ENCODE measurements at places on chromosomes 5 and 9.

- H3K4me3 ChIP-seq: no peak overlapping the region
- H3K27ac ChIP-seq: no peak overlapping the region
- peaks cover 9% of the 10 kb centered on the region for H3K4me1 ChIP-seq
- peaks cover 27% of the 10 kb centered on the region for H3K27me3 ChIP-seq
- no peak for DNase-seq
- H3K36me3 ChIP-seq: no peaks in the 10 kb centered on the region
Observed at GRCh38 chr5:66810848-66811261, 214.7 kb downstream of the MAST4 start.

DNA sequence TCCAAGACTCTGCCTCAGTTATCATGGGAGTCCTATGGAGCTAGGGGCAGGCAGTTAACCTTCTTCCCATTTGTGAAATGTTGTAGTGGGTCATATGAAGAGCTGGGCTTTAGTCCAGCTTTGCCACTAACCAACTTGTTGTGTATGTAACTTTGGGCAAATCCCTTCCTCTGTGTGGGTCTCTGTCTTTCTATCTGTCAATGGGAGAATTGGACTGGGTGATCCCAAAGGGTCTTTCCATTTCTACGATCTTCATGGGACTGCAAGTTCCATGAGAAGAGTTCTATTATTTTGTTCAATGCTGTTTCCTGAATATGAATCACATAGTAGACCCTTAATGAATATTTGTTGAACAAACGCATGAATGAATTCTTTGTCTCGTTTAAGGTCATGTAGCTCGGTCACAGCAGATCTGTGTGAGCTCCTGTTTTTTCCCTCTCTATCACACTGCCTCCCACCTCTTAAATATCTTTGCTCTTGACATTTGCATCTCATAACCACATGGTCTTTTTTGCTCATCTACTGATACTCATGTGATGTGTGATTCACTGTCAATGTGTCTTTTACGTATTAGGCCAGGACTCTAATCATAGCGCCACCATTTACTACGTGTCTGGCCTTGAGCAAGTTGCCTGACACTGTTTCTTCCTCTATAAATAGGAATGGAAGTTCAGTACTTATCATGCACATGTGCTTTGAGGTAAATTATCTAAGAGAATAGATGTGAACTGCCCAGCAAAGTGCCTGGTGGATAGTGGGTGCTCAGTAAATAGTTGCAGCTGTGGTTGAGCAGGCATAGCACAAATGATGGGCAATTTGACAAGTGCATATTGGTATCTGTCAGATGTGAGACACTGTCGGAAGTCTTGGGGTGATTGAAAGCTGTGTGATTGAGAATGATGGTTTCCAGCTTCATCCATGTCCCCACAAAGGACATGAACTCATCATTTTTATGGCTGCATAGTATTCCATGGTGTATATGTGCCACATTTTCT lies 37.4 kb downstream of the PTTG1 start:
- no peak overlapping the region for H3K27ac ChIP-seq
- no peak overlapping the region for H3K4me3 ChIP-seq

- no peaks in the 10 kb centered on the region for H3K27me3 ChIP-seq
- no peak overlapping the region for H3K4me3 ChIP-seq
- H3K4me1 ChIP-seq: peaks cover 31% of the 10 kb centered on the region
- no peak for DNase-seq
Observed at GRCh38 chr9:107224252-107224651, 58.8 kb upstream of the RAD23B start.

GRCh38 chr5:9056046-9056445 lies 489.8 kb downstream of the SEMA5A start:
- peaks cover 20% of the 10 kb centered on the region for H3K36me3 ChIP-seq
- H3K4me3 ChIP-seq: no peak overlapping the region
- H3K27me3 ChIP-seq: no peaks in the 10 kb centered on the region
- no peak overlapping the region for H3K27ac ChIP-seq

DNA sequence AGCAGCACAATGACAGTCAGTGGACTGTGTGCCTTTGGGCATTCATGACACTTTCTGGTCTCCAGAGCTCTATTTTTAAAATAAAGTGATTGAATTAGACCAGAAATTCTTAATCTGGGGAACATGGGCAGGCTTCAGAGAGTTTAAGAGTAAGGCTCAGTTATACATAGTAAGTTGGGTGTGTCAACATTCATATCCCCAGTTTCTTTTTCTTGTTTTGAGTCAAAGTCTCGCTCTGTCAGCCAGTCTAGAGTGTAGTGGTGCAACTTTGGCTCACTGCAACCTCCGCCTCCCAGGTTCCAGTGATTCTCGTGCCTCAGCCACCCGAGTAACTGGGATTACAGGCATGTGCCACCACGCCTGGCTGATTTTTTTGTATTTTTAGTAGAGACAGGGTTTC lies 13.7 kb upstream of the KIF4B start:
- DNase-seq: no peak
- no peaks in the 10 kb centered on the region for H3K27me3 ChIP-seq
- H3K36me3 ChIP-seq: no peaks in the 10 kb centered on the region
- H3K4me3 ChIP-seq: no peak overlapping the region
- H3K27ac ChIP-seq: no peak overlapping the region

- H3K36me3 ChIP-seq: no peaks in the 10 kb centered on the region
- no peaks in the 10 kb centered on the region for H3K27me3 ChIP-seq
- no peaks in the 10 kb centered on the region for H3K4me1 ChIP-seq
- H3K27ac ChIP-seq: no peak overlapping the region
- H3K4me3 ChIP-seq: no peak overlapping the region
Observed at GRCh38 chr5:9641806-9642355, 11.7 kb upstream of the TAS2R1 start.

GRCh38 chr9:36956908-36957307 lies 77.2 kb downstream of the PAX5 start:
- DNase-seq: no peak
- H3K27me3 ChIP-seq: peaks cover 80% of the 10 kb centered on the region
- no peak overlapping the region for H3K4me3 ChIP-seq
- no peaks in the 10 kb centered on the region for H3K36me3 ChIP-seq
- H3K27ac ChIP-seq: no peak overlapping the region
- H3K4me1 ChIP-seq: peaks cover 8% of the 10 kb centered on the region

GRCh38 chr5:114308017-114308416 lies 53.9 kb upstream of the KCNN2 start:
- peaks cover 3% of the 10 kb centered on the region for H3K27me3 ChIP-seq
- no peak for DNase-seq
- no peak overlapping the region for H3K27ac ChIP-seq
- H3K4me3 ChIP-seq: no peak overlapping the region
- no peaks in the 10 kb centered on the region for H3K36me3 ChIP-seq

GRCh38 chr5:153632748-153633290 lies 142.3 kb downstream of the GRIA1 start:
- no peaks in the 10 kb centered on the region for H3K27me3 ChIP-seq
- H3K4me1 ChIP-seq: no peaks in the 10 kb centered on the region
- no peaks in the 10 kb centered on the region for H3K36me3 ChIP-seq
- no peak for DNase-seq
- H3K4me3 ChIP-seq: no peak overlapping the region

DNA sequence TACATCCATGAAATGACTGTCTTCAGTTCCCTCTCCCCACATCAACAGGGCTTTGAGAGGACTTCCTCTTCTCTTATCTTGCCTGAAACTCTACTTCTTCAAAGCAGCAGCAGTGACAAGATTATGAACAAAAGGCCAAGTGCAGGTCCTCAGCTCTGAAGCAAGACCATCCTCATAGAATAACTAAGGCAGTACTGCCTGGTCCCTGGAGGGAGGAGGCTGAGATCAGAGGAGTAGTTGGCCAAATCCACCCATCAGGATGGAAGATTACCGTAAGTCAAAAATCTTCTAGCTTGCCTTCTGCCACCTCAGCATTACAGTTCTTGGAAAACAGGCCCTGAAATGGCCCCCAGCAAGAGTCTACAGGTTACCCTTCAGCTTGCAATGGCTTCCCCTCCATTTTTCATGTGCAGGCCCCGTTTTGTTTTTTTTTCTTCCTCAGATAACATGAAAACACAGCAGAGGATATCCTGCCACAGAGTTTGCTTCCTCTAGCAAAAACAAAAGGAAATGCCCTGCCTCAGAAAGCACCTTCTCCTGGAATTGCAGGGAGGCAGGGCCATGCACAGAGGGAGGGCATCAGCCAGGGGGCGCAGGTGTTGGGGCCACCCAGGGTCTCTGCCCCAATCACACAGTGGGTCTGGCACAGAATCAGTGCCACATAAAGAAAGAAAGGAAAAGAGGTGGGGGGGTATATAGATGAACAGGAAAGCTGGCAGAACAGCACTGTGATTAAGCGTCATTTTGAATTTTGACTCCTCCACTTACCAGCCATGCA lies 40.0 kb downstream of the KLHL3 start:
- no peak for DNase-seq
- H3K4me3 ChIP-seq: no peak overlapping the region
- no peak overlapping the region for H3K27ac ChIP-seq
- H3K27me3 ChIP-seq: no peaks in the 10 kb centered on the region
- peaks cover 8% of the 10 kb centered on the region for H3K36me3 ChIP-seq

- H3K4me3 ChIP-seq: no peak overlapping the region
- peaks cover 4% of the 10 kb centered on the region for H3K4me1 ChIP-seq
- H3K36me3 ChIP-seq: no peaks in the 10 kb centered on the region
- H3K27me3 ChIP-seq: no peaks in the 10 kb centered on the region
- H3K27ac ChIP-seq: no peak overlapping the region
Observed at GRCh38 chr5:34555699-34556508, 100.2 kb upstream of the RAI14 start.

DNA sequence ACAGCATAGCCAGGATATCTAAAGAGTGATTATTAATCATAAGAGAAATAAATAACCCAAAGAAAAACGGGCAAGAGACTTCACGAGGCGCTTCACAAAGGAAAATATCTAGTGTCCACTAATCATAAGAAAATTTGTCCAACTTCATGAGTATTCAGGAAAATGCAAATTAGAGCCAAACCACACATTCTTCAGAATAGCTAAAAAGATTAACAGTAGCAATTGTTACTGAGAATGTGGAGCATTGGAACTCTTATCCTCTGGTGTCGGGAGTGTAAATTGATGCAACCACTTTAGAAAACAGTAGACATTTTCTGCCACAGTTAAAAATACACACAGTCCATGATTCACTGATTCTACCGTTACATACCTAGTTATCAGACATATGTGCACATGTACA lies 145.7 kb downstream of the CWC27 start:
- no peak overlapping the region for H3K27ac ChIP-seq
- H3K4me1 ChIP-seq: no peaks in the 10 kb centered on the region
- H3K36me3 ChIP-seq: peaks cover 5% of the 10 kb centered on the region
- H3K27me3 ChIP-seq: no peaks in the 10 kb centered on the region
- DNase-seq: no peak
- no peak overlapping the region for H3K4me3 ChIP-seq

DNA sequence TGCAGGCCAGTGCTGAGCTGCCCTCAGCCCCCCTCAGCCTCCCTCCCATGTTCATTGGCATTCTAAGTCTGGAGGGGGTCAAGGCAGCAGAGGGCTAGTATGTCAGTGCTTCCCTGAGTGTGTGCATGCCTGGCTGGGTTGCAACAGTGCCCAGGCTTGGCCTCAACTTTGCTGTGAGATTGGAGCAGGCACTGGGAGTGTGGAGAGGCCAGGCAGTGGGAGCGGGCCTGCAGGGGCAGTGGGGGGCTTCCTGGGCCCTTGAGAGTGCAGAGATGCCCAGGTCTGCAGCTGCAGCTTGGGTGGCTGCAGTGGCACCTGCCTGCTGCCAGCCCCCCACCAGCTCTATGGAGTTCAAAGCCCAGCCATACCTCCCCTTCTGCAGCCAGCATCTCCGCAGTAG lies 239.3 kb downstream of the ARRDC3 start:
- peaks cover 20% of the 10 kb centered on the region for H3K4me1 ChIP-seq
- DNase-seq: no peak
- no peaks in the 10 kb centered on the region for H3K36me3 ChIP-seq
- H3K27me3 ChIP-seq: no peaks in the 10 kb centered on the region
- H3K4me3 ChIP-seq: no peak overlapping the region

DNA sequence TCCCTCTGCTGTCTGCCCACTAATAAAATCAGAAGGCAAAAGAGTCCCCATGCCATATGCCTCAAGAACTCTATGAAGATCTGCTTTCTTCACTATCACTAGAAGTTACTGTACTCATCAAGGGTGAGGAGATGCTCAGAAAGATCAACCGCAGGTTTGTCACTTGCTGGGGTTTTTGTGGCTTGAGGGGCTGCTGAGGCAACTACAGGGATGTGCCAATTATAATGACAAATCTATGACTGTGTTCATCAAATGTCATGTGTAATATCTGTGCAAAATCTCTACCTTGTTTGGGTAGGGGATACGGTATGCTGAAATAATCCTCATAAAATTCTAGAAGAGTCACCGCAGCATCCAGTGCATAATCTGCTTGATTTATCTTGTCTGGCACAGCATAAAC lies 13.0 kb downstream of the ERAP1 start:
- DNase-seq: no peak
- no peak overlapping the region for H3K4me3 ChIP-seq
- H3K36me3 ChIP-seq: peaks cover 71% of the 10 kb centered on the region
- H3K27me3 ChIP-seq: no peaks in the 10 kb centered on the region
- H3K27ac ChIP-seq: no peak overlapping the region

DNA sequence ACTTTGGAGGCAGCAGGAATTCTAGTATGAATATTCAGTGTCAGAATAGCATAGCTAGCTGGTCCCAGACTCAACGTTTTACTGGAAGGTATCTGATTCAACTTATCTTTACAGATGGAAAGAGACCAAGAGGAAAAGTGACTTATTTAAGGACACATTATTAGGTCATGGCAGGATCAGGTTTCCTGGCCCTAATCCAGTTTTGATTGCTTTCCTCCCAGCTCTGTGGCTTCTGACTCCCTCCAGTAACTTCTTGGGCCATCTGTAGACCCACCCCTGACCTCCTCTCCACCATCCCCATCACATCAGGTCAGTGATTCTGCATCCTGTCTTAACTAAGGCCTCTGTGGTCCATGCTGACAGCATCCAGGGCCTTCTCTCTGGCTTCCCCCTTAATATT lies 38.4 kb downstream of the SH3TC2 start:
- peaks cover 14% of the 10 kb centered on the region for H3K4me1 ChIP-seq
- no peaks in the 10 kb centered on the region for H3K36me3 ChIP-seq
- H3K27me3 ChIP-seq: peaks cover 2% of the 10 kb centered on the region
- H3K27ac ChIP-seq: no peak overlapping the region
- DNase-seq: no peak

GRCh38 chr9:19934301-19934871 lies 145.5 kb upstream of the SLC24A2 start:
- H3K27me3 ChIP-seq: peaks cover 26% of the 10 kb centered on the region
- peaks cover 13% of the 10 kb centered on the region for H3K4me1 ChIP-seq
- peak overlapping the region; percentile 86 for H3K4me3 ChIP-seq
- no peaks in the 10 kb centered on the region for H3K36me3 ChIP-seq
- H3K27ac ChIP-seq: no peak overlapping the region
- no peak for DNase-seq

DNA sequence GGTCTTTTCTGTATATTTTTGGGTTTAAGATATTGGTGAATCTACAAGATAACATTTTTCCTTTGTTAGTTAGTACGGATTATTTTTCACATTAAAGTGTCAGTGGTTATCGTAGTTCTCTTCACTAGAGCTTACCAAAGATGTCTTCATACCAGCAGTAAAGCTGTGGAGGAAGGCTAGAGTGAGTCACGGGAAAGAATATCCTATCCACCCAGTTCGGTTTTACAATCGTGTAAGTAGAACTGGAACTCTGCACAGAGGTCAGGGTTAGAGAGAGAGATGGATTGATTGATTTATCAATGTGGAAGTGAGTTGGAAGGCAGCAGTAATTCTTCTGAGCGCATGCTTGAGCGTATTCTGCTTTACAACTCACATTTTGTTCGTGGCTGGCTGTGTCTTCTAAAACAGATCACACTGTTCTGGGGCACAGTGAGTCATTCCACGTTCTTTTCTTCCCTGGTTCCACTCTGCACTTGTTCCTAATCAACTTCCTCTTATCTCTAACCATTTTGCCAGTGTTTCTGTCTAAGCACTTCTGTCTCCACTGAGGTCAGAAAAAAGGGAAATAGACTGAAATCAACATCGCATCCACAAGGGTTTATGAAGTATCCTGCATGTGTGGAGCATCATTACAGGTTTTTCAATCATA lies 86.5 kb upstream of the ARRDC3 start:
- no peaks in the 10 kb centered on the region for H3K36me3 ChIP-seq
- no peaks in the 10 kb centered on the region for H3K27me3 ChIP-seq
- H3K4me3 ChIP-seq: no peak overlapping the region
- no peaks in the 10 kb centered on the region for H3K4me1 ChIP-seq
- H3K27ac ChIP-seq: no peak overlapping the region
- DNase-seq: no peak

All from type B pancreatic cell (in vitro differentiated cells).